ENCODE measurements at places on chromosomes 4 and X.

- DNase-seq, result no peak
Observed at GRCh38 chr4:108649863-108650211, 562 bp upstream of the OSTC start.

- no peak for DNase-seq
Observed at GRCh38 chrX:12570859-12571501, 220.2 kb upstream of the PRPS2 start.

GRCh38 chr4:61517144-61517543 is 317.0 kb downstream of the ADGRL3 start:
- DNase-seq, result no peak

GRCh38 chr4:76002176-76002575 is 5.1 kb downstream of the CXCL9 start:
- no peak for DNase-seq

DNA sequence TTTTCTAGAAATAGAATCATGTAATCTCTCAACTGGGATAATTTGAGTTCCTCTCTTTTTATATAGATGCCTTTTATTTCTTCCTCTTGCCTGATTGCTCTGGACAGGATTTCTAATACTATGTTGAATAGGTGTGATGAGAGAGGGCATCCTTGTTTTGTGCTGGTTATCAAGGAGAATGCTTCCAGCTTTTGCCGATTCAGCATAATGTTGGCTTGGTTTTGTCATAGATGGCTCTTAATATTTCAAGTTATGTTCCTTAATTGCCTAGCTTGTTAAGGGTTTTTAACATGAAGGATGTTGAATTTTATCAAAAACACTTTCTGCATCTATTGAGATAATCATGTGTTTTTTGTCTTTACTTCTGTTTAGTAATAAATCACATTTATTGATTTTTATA is 58.7 kb downstream of the TMEM47 start:
- no peak for DNase-seq

DNA sequence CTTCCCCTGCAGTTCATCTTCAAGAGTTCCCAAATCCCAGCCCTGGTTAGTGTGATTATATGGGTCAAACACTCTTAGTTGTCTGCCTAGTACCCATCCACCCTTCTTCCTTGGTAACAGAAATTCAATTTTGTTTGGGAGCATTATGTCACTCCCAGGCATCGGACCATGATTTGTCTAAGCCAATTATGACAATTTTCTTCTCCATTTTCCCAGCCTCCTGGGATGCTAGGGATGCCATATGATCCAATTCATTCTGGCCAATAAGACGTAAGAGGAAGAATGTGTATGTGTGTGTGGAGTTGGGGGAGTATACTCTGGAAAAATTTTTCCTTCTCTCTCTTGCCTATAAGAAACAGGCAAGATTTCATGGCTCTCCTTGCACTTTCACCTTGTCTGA is 465.9 kb downstream of the MID1IP1 start:
- no peak for DNase-seq

DNA sequence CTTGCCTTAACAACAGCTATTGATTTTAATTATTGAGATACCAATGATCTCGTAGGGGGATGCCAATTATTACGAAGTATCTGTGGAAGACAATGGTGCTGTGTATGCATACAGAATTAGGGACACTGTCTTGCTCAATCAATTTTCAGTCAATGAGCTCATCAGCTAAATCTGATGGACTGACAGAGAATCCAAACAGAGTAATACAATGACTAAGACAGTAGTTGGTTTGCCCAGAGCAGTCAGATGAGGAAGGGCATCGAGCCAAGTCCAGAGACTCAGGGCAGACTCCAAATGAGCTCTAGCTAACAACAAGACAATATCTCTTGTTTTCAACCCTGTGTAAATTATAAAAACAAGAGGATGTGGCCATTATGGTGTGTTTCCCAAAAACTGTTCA is 14.7 kb upstream of the GSX2 start:
- no peak for DNase-seq

DNA sequence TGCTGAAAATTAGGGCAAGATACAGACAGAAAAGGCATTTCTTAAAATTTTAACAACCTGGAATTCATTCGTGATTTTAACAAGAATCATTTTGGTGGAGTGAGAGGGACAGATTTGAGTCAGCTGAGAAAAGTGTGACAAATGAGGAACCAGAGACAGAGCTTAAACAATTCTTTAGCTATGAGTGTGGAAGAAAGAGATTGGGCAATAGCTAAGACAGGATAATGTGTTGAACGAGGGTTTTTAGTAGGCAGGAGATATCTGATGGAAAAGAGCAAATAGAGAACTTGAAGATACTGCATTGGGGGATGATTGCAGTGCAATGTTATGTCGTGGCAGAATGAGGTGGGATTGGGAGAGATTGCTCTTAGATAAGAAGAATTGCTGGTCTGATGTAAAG is 164.2 kb upstream of the SPRY1 start:
- DNase-seq, result no peak

DNA sequence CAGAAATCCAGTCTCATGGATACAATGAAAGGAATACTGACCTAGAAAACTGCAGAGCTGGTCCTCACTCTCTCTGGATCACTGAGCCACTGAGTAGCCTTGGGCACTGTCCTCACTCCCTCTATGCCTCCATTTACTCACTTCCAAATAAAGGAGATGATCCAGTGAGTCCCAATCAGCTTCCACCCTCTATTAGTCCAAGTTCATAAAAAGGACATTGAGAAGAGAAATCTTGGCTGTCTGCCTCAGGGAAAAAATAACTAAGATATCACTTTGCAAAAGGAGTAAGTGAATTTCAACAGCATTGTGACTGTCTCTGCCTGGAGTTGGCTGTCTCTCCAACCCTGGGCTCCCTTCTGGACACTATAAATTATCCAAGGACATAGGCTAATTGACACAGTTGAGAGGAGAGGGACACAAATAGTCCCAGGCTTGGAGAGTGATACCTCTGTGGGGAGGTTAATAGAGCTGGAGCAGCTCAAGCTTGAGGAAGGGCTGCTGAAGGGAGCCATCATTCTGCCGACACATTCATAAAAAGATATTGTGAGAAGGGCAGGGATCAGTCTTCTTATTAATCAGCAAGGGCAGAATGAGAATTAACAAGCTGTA is 572.3 kb downstream of the RAB28 start:
- DNase-seq, result no peak

GRCh38 chr4:169040559-169041261 is 30.7 kb upstream of the CBR4 start:
- DNase-seq, result no peak

- DNase-seq, result no peak
Observed at GRCh38 chrX:111719426-111720210, 38.6 kb downstream of the ALG13 start.

- no peak for DNase-seq
Observed at GRCh38 chr4:85280963-85281362, 194.0 kb upstream of the ARHGAP24 start.

DNA sequence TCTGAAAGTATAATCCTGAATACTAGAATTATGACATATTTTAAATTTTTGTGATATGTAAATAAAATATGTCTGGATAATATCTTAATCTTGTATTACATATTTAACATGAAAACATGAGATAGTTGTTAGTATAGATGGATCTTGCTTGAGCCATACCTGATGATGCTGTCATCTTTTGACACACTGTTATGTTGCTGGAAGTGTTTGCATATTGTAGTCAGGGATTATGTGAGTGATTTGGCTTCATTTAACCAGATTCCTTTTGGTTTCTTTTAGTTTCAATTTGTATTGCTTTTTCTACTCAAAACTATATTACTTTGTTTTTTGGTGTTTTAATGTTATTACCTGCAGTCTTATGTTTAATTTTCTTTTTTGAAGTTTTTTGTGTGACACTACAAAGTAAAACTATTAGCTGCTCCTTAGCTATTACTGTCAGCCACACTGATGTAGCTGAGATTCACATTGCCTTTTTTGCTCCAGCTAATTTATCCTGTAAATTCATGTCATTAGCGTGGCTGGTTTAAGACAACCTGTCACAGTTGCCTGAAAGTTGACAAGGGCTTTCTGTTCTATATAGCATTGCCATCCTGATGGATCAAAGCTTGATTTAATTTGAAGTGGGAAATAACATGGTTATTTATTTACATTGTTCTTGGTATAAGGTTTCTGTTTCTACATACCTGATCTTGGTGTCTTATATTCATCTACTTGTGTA is 33.7 kb downstream of the METAP1 start:
- no peak for DNase-seq

DNA sequence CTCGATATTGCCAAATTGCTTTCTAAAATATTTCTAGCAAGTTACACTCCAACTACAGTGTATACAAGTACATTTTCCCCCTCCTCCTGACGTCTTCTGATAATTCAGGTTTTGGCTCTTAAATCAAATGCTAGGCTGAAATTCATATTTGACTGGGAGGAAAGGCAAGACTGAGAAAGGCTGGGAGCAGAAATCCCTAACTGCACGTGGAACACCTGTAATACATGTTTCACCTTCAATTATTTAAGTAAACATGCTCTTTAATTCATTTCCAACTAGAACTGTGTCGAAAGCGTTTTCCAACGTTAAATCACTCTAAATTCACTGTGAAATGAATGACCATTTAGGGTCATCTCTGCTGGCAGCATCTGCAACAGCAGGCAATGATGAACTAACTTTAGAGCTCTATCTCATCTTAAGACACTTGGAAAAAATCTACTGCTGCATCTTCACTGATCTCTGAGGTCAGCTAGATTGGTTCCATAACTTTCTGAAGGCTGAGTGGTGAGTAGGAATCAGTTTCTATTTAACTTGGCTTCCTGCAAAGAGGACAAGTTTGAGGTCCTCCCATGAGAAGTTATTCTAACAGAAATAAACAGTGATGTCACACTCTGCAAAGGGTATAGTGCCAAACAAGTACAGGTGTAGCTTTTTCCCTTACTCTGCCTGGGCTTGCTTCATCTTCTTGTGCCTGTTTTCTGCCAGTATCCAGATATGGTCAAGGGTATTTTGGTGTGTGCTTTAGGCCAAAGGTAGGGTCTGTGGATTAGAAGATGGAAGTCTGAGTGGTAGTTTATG is 144.3 kb upstream of the PAK3 start:
- no peak for DNase-seq

GRCh38 chrX:123753656-123754350 is 21.0 kb upstream of the THOC2 start:
- DNase-seq, result no peak

DNA sequence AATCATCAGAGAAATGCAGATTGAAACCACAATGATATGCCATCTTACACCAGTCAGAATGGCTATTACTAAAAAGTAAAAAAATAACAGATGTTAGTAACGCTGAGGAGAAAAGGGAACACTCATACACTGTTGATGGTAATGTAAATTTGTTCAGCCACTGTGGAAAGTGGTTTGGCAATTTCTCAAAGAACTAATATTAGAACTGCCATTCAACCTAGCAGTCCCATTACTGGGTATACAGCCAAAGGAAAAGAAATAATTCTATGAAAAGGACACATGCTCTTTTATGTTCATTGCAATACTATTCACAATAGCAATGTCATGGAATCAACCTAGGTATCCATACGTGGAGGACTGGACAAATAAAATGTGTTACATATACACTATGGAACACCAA is 566.3 kb downstream of the STPG2 start:
- DNase-seq, result no peak

GRCh38 chr4:145490796-145491195 is 9.1 kb downstream of the SMAD1 start:
- no peak for DNase-seq

- no peak for DNase-seq
Observed at GRCh38 chr4:140243278-140243753, 89.3 kb upstream of the MAML3 start.

GRCh38 chrX:119025900-119026299 is 46.9 kb upstream of the CT47C1 start:
- DNase-seq, result no peak

DNA sequence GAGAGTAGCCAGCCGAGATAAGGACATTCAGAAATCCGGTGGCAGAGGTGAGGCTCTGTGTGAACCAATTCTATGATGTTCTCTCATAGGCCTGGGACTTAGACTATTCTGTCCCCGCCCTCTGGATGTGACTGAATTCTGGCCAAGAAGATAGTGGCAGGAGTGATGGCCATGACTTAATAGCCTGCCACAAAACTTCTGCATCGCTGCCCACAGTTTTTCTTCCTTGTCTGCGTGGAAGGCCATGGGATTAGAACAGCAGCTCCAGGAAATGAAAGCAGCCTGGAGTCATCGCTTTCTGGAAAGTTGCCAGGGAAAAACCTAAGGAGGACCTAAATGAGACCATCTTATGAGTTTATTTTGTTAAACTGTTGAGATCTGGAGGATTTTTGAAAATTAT is 134.7 kb downstream of the F11 start:
- DNase-seq, result no peak

DNA sequence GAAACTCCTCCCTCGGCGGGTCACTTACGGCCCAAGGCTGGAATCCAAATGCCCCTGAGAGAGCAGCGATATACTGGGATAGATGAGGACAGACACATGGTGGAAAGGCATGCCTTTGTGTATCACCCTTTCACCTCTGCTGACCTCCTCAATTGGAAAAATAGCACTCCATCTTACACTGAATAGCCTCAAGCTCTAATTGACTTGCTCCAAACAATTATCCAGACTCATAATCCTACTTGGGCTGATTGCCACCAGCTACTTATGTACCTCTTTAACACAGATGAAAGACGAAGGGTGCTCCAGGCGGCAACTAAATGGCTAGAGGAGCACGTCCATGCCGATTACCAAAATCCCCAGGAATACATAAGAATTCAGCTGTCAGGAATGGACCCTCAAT is 1142.2 kb downstream of the ARAP2 start:
- DNase-seq, result no peak

All from femur (tissue), 1 donor.